ENCODE measurements at places on chromosomes 5 and 9.

GRCh38 chr5:109743041-109743531 lies 53.4 kb downstream of the MAN2A1 start:
- DNase-seq, result no peak

DNA sequence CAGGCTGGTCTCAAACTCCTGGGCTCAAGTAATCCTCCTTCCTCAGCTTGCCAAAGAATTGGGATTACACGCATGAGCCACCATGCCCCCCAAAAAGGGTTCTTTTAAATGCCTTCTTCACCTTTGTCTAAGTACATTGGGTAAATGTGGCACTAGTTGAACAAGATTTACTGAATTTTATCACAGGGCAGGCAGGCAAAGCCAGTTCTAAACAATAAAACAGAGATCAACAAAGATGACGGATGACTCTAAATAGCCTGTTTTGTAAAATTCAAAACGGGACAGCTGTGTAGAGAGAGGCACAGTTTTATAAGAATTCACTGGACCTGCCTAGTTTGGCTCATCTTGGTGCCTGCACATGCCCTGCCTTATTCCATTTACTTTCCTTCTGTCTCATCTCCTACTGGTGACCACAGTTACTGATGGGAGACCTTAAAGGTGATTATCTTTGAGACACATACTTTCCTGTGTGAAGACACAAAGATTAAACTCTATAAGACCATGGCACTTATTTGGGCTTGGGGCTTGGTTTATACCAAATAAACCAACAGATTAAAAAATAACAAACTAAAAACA lies 149.6 kb upstream of the DMRT1 start:
- DNase-seq, result no peak

DNA sequence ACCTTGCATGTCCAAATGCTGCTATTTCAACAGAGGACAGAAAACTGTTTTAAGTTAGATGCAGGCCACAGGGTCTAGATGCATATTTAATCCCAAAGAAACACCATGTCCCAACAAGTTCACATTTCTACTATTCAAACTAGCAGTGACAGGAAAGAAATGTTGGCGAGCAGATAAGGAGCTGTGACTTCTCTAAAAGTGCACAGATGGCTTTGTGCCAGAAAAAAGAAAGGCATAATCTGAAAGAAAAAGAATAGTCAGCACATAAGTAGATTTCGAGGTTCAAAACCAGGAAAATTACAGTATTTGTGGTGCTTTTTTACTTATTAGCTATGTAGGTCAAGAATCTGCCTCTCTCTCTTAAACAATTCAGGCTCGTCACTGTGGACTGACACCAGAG lies 178.3 kb downstream of the DNAH5 start:
- DNase-seq, result no peak

DNA sequence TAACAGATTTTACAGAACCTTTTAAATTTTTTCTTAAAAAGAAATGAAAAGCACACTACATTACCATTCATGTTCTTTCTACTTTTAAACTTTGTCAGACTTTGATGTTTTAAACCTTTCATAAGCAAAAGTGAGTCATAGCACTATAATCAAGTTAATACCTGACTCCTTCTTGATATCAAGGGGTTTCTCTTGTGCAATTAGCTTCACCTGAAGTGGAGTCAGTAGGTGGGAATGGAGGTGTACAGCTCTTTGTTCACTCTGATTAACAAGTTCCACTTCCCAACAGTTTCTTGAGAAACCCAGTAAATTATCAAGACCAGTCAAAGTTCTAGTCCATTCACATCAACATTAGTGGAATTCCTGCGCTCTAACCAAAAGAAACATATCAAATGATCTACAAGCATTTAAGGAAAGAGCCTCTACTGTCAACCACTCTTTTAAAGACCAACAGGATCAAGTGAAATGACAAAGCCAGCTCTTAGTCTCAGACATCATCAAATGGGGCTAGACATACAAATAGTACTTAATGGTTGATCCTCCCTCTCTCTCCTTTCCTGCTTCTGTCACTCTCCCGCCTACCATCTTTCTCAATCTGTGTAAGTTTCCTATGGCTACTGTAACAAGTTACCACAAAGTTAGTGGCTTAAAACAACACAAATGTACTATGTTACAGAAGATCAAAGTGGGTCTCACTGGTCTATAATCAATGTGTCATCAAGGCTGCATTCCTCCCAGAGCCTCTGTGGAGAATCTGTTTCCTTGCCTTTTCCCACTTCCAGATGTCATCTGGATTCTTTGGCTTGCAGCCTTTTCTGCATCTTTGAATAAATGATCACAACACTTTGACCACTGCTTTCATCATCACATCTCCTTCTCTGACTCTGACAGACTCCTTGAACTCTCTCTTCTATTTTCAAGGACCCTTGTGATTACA lies 68.0 kb downstream of the HINT1 start:
- DNase-seq, result no peak

DNA sequence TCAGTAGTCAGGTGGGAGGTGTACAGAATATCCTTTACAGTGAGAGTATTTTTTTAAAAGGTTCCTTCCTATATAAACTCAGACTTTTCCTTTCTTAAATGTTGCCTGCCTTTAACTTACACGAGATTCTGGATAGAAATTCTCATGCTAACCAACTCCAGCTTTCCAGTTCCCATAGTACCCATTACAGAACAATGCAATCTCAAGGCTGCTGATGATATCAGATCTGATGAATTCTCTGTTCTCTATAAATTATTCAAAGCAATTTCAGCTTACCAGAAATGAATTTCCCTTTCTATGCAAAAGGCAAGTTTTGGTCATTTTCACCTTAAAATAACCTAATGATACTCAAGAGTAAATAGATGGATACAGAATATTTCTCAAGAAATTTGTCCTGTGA lies 90.3 kb downstream of the NUDT12 start:
- DNase-seq, result no peak

DNA sequence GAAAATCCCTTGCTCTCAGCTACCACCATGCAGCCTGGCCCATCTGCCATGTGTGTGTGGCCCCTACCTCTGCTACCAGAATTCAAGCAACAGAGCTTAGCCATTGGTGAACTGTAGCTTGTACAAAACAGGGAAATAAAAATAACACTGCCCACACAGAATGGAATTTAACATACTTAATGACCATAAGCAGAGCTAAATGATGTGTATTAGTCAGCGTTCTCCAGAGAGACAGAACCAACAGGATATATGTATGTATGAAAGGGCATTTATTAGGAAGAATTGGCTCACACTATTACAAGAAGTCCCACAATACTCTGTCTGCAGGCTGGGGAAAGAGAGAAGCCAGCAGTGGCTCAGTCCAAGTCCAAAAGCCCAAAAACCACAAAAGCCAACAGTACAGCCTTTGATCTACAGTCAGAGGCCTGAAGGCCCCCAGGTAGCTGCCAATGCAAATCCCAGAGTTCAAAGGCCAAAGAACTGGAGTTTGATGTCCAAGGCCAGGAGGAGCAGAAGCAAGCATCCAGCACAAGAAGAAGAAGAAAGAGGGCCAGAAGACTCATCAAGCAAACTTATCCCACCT lies 318.8 kb downstream of the DNAH5 start:
- no peak for DNase-seq

DNA sequence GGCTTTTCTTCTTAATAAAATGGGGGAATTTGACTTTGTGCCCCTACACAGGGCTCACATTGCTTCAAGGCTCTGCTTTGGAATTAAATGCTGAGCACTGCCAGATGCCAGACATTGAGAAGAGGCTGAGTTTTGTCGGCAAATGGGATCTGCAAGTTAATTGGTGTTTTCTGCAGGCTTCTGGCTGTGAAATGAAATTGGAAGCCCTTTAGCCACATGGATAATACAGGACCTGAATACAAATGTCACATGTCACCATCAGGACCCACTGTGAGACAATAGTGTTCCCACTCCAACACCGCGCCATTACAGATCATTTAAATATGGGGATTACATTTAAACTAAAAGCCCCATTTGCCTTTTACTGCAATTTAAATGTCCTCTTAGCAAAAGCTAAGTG lies 164.4 kb downstream of the ZSWIM6 start:
- DNase-seq, result no peak

- DNase-seq, result no peak
Observed at GRCh38 chr5:52134013-52134650, 653.6 kb upstream of the ITGA1 start.

DNA sequence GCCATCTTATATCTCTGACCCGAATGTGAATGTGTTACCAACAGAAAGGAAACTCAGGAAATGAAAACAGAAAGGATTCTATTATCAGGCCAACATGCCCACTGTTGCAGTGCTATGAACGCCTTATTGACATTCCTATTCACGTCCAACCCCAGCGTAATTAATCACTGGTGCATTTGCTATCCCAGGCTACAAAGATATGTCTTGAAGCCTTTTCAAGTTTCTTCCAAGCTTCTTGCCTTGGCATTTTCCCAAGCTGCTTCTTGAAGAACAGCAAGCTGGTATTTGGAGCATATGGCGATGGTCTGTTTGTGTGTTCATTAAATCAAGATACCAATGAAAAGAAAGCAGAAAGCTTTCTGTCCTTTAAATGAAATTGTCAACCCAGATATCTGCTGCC lies 579.2 kb upstream of the ZNF462 start:
- DNase-seq, result no peak

DNA sequence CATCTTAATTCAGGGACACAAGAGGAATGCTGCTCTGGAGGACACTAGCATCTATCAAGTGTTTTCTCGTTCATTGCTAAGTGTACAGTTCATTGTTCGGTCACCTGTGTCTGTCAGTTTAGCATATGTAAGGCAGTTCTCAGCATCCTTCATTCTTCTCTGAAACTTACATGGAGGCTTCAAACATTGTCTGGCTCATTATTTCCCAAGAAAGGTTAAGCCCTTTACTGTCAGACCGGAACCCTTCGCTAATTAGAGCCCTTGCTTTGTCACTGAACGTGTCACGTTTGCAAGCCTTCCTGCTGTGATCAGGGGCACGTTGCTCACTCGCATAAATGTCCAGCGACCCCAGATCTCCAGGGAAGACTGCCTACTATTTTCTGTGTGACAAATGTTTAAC lies 62.3 kb upstream of the RIOK2 start:
- no peak for DNase-seq

DNA sequence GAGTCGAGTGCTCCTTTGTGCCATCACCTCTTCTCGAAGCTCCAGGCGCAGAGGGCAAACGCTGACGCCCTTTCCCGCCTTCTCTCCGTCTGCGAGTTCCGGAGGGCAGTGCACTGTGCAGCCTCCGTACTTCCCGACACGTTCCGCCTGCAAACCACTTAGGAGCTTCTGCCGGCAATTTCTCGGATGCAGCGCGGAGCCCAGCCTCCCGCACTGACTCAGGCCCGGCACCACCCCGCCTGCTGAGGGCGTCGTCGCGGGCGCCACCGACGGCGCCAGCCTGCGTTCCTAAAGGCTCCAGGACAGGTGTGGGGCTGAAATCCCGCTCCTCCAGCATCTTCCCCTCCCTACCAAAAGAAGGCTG lies 9.3 kb upstream of the TRIM36 start:
- DNase-seq, result no peak

GRCh38 chr9:14313951-14314423 lies at the start of gene NFIB:
Gene NFIB (minus strand): TSS chr9:14314141. CDS start chr9:14313511, 630 bp downstream.
- no peak for DNase-seq

- no peak for DNase-seq
Observed at GRCh38 chr5:122541388-122541787, 229.4 kb downstream of the SNCAIP start.

DNA sequence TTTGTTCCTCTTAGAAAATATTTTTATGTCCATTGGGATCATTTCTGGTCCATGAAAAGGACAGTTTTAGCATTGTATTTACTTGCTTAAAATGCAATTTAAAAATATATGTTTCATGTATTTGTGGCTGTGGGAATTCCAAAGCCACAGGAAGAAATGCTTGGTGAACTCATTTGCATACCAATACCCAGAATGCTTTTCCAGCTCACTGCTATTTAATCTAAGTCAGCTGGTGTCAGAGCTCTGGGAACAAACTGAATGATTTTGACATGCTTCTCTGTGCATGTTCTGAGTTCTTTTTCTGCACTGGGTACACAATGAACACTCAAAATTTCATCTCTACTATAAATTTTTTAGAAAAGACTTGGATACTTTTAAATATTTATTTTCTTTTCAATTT lies 482.8 kb upstream of the ARRDC3 start:
- DNase-seq, result no peak

- DNase-seq, result no peak
Observed at GRCh38 chr9:134660407-134660806, 18.8 kb downstream of the COL5A1 start.

DNA sequence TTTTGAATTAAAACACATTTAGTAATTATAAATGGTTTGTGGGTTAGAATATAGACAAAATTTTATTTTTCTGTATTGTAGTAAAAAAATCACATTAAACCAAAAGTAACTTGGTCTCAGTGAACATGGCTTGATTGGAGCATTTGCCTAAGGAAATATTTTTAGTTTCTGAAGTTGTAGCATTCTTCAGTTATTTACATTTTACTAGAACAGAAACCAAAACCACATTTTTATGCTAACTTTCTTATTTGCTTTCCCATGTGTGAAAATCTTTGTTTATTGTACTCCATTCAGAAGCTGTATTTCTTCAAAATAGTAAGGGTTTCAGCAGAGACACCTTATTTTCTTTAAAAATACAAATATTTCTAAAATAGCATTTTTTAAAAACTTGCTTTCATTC lies 129.9 kb downstream of the SGCD start:
- DNase-seq, result no peak

DNA sequence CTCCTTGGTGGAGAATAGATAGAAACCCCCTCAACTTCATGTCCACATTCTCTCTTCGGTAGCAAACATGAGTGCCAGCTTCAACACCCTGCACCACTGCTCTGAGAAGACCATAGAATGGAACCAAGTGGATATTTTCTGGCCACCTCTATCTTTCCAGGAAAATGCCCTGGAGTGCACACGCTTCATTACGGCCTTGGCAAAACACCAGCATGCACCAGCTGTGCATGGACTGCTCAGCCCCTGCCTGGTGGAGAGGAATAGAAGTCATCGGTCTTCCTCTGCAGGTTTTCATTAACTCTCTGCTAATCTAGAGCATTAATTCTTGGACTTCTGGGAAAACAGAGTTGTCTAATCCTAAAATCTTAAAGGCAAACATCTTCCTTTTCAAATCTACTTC lies 211.6 kb upstream of the TMEM161B start:
- DNase-seq, result no peak

- DNase-seq, result no peak
Observed at GRCh38 chr9:83665580-83666200, 42.1 kb downstream of the UBQLN1 start.

- no peak for DNase-seq
Observed at GRCh38 chr5:150650021-150651006, 9.9 kb downstream of the SYNPO start.

GRCh38 chr5:76277736-76278135 lies 125.3 kb upstream of the IQGAP2 start:
- DNase-seq, result no peak

DNA sequence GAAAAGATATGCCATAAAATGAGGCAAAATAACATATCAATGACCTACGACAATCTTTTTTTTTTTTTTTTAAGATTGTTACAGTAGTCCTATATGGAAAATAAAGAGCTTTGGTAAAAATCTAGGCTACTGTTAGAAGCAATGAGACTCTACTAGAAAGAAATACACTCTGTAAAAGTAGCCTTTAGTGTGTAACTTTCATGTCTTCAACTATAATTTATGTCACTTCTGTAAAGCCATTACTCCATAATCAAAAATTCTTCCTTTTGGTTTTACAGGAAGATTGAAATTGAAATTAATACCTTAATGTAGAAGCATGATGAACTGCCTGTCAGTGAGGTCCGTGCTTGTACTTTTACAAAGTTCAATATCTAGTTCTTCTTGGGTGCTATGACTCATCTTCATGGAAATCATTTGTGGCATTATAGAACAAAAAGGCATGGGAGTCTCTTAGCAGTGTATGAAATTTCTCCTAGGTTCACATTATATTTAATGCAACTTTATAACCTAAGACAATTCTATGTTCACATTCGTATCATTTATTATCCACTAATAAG lies 1393.1 kb downstream of the EFNA5 start:
- DNase-seq, result no peak

- DNase-seq, result no peak
Observed at GRCh38 chr5:145689235-145689634, 145.9 kb downstream of the PRELID2 start.
